RKO (cell line): ENCODE measurements at places on chromosomes 2 and 18.
A peak's percentile ranks its signal among the peaks of the same experiment; 100 is the strongest.

- no peak for DNase-seq
These were observed 122.2 kb upstream of the SMAD7 start for GRCh38 chr18:49072940-49073339.

GRCh38 chr2:20624884-20625485 is 25.9 kb downstream of the HS1BP3 start:
- DNase-seq, result no peak

GRCh38 chr18:22324191-22325131 is 93.3 kb downstream of the CTAGE1 start:
- no peak for DNase-seq

DNA sequence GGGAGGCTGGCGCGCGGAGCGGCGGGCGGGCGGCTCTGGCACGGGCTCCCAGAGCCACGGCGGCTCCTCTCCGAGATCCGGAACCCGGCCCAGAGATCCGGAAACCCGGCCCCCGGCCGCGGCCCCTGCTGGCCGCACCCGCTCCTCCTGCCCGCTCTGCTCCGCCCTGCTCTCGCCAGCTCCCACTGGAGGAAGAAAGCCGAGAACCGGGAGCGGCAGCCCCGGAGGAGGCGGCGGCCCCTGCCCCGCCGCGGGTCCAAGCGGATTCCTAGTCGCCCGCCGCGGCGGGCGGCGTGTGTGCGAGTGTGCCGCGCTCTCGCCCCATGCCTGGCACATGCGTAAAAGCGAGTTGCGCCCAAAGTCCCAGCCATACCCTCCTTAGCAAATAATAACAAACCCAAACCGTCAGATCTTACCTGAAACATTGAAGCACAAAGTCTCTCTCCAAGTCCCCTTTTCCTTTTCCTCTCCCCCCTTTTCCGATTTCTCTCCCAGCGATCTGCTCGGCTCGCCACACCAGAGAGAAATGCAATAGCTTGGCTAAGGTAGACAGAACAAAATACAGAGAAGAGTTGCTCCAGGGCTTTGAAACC is 108.7 kb upstream of the KCTD1 start:
- peak; percentile 56 for DNase-seq

- no peak for DNase-seq
These were observed 24.5 kb upstream of the PEX13 start for GRCh38 chr2:60992985-60993392.

DNA sequence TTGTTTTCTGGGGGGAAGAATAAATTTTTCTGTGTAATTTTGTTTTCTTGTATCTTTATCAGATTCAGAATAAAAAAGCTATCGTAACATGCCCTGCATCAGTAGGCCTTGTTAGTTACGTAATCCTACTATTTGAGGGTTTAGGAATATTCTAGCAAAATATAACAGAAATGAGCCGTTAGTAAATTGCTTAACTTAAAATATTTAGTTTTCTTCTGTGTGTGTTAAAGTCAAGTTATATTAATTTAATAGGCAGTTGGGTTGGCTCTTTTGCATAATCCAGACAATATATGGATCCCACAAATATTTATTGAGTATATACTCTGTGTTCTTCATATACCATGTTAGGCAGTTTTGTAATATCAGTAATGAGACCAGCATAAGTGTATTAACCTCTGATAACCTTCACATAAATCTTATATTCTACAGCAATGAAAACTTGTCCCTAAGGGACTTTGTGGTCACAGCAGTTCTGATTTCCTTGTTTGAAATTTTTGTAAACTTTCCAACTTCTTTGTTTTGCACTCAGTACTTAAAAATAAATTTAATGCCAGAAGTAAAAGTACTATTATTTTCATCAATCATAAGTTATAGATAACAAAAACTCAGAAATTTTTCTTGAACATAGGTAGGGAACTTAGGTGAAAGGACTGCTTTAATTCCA is 151.9 kb downstream of the FMNL2 start:
- DNase-seq, result no peak

DNA sequence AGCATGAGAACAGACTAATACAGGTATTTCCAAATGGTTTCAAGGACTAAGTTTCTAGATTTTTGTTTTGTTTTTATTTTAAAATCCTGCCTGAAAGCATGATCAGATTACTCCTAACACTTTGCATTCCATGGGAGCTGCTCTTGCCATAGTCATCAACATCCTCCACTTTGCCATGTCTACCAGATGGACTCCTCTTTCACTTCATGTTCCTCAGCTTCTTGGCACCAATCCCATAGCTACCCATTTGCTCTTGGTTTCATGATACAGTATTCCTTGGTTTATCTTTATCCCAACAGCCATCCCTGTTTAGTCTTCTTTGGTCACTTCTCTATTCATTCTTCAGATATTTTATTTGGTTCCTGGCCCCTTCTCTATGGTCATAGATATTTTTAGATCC is 154.2 kb upstream of the CCDC195 start:
- no peak for DNase-seq

- no peak for DNase-seq
These were observed 270.1 kb downstream of the TCF4 start for GRCh38 chr18:55317864-55318263.

GRCh38 chr18:26335156-26335555 is 108.9 kb downstream of the TAF4B start:
- no peak for DNase-seq

DNA sequence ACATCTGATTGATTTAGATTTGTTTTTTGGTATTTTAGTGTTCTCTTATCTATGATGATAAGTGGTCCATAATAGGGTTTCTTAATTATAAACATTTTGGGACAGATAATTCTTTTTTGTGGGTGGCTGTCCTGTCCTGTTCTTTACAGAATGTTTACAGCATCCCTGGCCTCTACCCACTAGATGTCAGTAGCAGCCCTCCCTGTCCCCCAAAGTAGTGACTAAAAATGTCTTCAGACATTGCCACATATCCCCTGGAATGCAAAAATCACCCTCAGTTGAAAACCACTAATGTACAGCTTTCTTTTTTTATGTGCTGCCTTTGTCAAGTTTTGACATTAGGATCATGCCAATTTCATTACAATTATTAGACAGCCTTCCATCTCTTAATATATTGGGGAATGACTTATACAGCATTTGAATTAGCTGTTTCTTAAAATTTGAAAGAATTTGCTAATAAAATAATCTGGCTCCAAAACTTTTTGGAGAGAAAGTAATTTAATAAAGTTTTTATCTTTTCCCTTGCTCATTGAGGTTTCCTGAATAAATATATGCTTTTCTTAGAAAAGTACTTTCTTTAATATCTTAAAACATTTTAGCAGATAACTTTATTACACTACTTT is 19.5 kb downstream of the WIPF1 start:
- DNase-seq, result peak; percentile 66

DNA sequence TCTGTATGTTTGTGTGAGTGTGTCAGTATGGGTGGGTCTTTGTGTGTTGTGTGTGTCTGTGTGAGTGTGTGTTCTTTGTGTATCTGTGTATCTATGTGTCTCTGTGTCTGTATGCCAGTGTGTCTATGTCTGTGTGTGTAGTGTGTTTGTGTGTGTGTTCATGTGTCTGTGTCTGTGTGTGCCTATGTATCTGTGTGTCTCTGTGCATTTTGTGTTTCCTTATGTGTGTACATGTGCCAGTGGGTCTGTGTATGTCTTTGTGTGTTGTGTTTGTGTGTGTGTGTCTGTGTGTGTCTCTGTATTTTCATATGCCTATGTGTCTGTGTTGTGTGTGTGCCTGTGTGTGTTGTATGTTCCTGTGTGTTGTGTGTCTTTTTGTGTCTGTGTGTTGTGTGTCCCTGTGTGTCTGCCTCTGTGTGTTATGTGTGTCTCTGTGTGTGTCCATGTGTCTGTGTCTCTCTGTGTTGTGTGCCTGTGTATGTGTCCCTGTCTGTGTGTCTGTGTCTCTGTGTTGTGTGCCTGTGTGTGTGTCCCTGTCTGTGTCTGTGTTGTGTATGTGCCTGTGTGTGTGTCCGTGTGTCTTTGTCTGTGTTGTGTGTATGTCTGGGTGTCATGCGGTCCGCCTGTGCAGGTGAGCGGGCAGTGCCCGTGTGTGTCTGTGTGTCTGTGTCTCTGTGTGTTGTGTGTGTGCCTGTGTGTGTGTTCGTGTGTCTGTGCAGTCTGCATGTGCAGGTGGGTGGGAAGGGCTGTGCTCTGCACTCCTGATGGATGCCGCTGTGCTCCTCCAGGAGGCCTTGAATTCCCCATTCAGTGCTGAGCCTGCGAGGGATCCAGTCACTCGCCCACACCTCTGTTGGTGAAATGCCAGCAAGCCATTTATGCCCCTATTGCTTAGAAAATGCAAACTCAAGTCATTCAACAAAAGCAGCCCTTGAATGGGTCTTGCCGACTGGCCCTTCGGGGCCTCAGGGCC is 37.4 kb downstream of the KLHL29 start:
- no peak for DNase-seq

GRCh38 chr2:189142893-189143759 is 36.4 kb downstream of the COL5A2 start:
- peak; percentile 70 for DNase-seq

GRCh38 chr2:150144546-150145298 is 342.7 kb downstream of the RND3 start:
- DNase-seq, result no peak

- no peak for DNase-seq
These were observed 68.6 kb downstream of the GATA6 start for GRCh38 chr18:22238036-22238435.

- no peak for DNase-seq
These were observed 251.7 kb downstream of the HNMT start for GRCh38 chr2:138215958-138216357.

GRCh38 chr2:101967826-101968513 is 23.8 kb upstream of the IL1R2 start:
- DNase-seq, result no peak

GRCh38 chr2:154992826-154993225 is 294.3 kb downstream of the KCNJ3 start:
- no peak for DNase-seq

GRCh38 chr2:86794861-86795260 is 4.1 kb upstream of the CD8A start:
- DNase-seq, result no peak

DNA sequence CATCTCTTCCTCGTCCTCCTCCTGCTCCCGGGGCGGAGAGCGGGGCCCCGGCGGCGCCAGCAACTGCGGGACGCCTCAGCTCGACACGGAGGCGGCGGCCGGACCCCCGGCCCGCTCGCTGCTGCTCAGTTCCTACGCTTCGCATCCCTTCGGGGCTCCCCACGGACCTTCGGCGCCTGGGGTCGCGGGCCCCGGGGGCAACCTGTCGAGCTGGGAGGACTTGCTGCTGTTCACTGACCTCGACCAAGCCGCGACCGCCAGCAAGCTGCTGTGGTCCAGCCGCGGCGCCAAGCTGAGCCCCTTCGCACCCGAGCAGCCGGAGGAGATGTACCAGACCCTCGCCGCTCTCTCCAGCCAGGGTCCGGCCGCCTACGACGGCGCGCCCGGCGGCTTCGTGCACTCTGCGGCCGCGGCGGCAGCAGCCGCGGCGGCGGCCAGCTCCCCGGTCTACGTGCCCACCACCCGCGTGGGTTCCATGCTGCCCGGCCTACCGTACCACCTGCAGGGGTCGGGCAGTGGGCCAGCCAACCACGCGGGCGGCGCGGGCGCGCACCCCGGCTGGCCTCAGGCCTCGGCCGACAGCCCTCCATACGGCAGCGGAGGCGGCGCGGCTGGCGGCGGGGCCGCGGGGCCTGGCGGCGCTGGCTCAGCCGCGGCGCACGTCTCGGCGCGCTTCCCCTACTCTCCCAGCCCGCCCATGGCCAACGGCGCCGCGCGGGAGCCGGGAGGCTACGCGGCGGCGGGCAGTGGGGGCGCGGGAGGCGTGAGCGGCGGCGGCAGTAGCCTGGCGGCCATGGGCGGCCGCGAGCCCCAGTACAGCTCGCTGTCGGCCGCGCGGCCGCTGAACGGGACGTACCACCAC is 2.1 kb downstream of the GATA6 start:
- no peak for DNase-seq

DNA sequence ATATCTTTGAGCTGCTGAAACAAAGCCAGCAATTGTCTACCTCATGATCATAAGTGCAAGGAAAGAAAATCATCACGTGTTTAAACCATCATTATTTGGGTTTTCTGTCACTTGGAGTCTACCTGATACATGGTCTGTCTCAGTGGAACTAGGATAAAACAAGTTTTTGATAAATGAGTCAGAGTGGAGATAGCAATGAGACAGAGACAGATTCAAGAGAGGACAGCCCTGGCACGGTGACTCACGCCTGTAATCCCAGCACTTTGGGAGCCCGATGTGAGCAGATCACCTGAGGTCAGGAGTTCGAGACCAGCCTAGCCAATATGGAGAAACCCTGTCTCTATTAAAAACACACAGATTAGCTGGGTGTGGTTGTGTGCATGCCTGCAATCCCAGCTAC is 93.8 kb downstream of the PMAIP1 start:
- DNase-seq, result no peak

DNA sequence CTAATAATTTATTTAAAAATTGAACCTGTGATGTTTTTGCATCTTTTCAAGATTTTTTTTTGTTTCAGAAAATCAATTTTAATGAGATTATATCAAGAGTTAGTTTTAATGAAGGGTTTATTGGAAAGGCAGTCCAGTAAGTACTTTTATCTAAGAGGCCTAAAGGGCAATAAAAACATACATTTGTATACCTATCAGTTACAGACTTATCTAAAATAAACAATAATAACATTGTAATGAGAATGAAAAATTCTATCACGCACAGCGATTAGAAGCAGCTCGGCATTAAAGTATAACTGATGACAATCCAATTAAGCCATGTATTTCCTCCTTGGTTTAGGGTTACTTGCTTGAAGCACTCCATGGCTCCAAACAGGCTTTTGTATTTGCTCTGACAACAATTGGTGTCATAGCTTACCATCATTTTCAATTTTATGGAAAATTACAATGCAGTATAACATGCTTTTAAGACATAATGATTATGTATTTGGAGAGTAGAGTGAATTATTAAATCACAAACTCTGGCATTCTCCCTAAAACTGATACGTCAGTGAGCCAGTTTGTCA is 629.4 kb downstream of the TSN start:
- no peak for DNase-seq

DNA sequence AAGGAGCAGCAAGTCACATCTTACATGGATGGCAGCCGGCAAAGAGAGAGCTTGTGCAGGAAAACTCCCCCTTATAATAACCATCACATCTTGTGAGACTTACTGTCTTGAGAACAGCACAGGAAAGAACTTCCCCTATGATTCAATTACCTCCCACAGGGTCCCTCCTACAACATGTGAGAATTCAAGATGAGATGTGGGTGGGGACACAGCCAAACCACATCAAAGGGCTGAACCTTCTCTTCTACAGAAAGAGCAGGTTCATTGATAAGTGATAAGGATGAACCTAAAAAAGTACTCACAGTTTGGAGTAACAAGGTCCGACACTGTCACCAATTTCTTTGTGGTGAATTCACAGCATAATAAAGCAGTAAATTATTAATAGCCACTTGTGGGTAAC is 422.2 kb upstream of the FSIP2 start:
- DNase-seq, result no peak
